ENCODE measurements at places on chromosomes 4 and X.

DNA sequence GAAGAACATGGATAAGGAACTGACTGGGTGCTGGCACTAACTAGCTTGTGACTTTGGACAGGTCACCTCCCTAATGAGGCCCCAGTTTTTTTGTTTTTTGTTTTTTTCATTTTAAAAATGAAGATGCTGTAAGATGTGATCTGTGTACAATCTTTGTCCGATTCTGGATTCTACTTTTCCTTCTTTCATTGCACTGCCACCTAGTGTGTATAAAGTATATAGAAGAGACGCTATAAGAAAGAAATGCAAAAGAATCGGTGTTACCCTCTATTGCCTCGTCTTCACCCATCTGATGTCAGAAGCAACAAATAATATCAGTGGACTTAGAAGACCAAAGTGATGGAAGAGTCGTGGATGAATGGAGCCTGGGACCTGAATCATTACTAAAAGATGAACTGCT lies 58.6 kb upstream of the P2RY10 start:
- no peak for DNase-seq

- no peak for DNase-seq
Observed at GRCh38 chr4:7432531-7433375, 2.0 kb downstream of the PSAPL1 start.

- no peak for DNase-seq
Observed at GRCh38 chrX:37763400-37763799, 16.5 kb upstream of the CYBB start.

GRCh38 chr4:80225595-80225994 lies 28.3 kb downstream of the PRDM8 start:
- DNase-seq: no peak

GRCh38 chr4:41512136-41512535 lies 25.8 kb upstream of the LIMCH1 start:
- no peak for DNase-seq

GRCh38 chrX:146481735-146482134 lies 327.8 kb upstream of the CXorf51B start:
- DNase-seq: no peak

- DNase-seq: no peak
Observed at GRCh38 chr4:42954963-42955669, 62.6 kb downstream of the GRXCR1 start.

GRCh38 chr4:42278709-42279324 lies 118.5 kb upstream of the SHISA3 start:
- no peak for DNase-seq

Data from activated effector memory CD4-positive, alpha-beta T cell treated with anti-CD3 and anti-CD28 coated beads, Interleukin-2, amount 50 U/mL, for 16 hours (primary cell).